ENCODE measurements at places on chromosomes 2 and 18. TPM values are rescaled to one million over a fixed set of nuclear protein-coding genes. Genes with fewer than 3 reads are reported as not detected.
A peak's percentile ranks its signal among the peaks of the same experiment; 100 is the strongest.

The MAB21L4 gene
- 0.08 TPM for polyA plus RNA-seq

The C1QL2 gene
- not detected for polyA plus RNA-seq

GRCh38 chr2:203501873-203502272, 33.2 kb downstream of the RAPH1 start:
- DNase-seq = no peak

DNA sequence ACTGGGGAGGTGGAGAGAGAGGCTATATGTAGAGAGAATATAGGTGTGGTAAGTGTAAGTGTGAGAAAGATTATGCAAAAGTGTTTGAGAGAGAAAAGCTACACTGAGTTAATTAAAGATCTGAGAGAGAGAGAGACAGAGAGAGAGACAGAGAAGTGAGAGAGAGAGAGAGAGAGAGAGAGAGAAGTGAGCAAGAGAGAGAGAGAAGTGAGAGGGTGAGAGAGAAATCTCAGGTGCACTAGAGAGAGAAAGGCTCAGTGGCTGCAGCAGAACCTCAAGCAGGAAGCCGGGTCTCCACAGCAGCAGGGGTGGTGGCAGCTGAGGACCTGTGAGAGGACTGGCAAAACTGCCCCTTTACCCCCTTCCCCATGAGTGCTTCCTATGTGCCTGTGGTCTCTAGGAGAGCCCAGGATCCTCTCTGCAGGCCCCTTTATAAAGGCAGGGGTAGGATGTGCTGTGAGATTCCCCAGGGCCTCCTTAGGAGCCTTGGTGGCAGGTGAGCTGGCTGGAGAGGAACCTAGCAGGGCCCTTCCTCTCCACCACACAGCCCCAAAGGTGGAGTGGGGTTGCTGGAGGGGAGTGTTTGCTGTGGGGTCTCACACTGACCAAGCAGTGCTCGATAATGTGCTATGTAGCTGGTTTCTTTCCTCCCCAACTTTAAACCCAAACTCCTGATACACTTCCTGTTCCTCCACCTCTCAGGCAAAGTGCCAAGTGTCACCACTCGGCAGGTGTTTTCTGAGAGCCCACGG, 52.6 kb downstream of the SLC4A5 start:
- no peak for DNase-seq

GRCh38 chr2:150476286-150476685, 11.2 kb downstream of the RND3 start:
- peak; percentile 39 for DNase-seq

DNA sequence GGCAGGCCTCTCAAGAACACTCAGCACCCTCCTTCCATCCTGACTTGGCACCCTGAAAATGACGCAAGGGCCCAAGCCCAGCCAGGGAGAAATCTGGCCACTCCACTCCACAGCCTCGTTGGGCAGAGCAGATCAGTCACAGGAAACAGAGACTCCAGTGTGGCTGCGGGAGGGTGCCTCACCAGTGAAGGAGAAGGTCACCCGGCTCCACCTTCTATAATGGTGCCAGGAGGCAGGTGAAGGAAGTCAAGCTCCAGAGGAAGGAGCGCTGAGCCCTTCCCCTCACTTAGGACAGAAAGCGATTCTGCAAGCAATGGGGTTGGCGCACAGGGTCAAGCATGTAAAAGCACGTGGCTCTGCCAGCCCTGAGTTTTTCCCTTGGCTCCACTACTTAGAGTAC, 35.3 kb downstream of the CRACDL start:
- no peak for DNase-seq

- DNase-seq = no peak
These were observed 180.4 kb downstream of the NEDD4L start for GRCh38 chr18:58224425-58224750.

DNA sequence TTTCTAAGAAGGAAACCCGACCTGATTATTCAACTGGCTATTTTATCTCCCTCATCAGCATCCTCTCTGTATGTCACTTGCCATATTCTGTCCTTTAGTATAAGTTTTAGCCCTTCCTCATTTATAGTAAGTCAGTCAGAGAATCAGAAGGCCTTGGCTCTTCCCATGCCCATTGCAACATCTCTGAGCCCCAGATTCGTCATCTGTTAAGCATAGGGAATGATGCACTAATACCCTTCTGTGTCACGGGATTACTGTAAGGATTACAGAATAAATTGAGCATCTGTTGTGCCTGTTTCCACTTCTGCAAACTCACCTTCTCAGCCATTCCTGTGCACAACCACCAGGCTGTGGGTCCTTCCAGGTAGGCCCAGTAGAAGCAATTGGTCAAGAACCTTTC, 258.1 kb upstream of the RAB12 start:
- no peak for DNase-seq
